Stimulated activated CD8-positive, alpha-beta memory T cell treated with anti-CD3 and anti-CD28 coated beads, Interleukin-15, amount 100 ng/mL, for 48 hours (primary cell): ENCODE measurements at places on chromosomes 16 and 17.

GRCh38 chr16:85872734-85873133 lies 26.2 kb upstream of the IRF8 start:
- DNase-seq: no peak

GRCh38 chr16:86893506-86893905 lies 315.2 kb downstream of the FOXL1 start:
- no peak for DNase-seq

DNA sequence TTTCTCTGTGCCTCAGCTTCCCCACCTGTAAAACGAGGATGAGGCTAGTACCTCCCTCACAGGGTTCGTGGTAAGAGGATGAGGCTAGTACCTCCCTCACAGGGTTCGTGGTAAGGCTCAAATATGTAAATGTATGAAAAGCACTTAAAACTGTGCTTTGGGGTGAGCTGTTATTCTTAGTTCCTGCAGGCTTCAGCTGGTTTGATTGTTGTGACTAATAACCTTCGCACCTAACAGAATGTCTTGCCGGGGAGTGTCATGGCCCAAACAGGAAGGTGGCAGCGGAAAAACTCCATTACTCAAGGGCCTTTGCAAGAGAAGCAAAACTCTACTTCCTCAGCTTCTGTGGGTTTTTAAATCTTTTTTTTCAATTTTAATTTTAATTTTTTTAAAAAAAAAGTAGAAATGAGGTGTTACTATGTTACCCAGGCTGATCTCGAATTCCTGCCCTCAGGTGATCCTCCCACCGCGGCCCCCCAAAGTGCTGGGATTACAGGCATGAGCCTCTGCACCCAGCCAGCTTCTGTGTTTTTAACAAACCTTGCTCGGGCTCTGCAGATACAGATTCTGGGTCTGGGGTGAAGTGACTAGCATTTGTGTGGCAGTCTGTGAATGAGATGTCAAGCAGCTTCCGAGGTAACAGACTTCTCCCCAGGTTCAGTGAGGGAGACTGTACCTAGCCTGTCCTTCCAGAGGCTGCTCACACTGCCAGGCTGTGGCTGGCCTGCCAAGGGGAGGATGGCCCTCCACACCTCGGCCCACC lies 103.0 kb downstream of the RAB11FIP4 start:
- no peak for DNase-seq

DNA sequence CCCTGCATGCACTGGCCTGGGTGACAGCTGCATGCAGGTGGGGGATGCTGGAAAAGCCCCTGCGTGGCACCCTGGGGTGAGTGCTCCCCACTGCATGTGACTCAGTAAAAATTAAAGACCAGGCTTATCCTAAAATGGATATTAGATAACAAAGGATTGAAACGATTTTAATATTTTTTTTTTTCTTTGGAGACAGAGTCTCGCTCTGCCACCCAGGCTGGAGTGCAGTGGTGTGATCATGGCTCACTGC lies 334.9 kb downstream of the C16orf95 start:
- no peak for DNase-seq

GRCh38 chr17:72569148-72569946 lies 448.5 kb downstream of the SOX9 start:
- no peak for DNase-seq

DNA sequence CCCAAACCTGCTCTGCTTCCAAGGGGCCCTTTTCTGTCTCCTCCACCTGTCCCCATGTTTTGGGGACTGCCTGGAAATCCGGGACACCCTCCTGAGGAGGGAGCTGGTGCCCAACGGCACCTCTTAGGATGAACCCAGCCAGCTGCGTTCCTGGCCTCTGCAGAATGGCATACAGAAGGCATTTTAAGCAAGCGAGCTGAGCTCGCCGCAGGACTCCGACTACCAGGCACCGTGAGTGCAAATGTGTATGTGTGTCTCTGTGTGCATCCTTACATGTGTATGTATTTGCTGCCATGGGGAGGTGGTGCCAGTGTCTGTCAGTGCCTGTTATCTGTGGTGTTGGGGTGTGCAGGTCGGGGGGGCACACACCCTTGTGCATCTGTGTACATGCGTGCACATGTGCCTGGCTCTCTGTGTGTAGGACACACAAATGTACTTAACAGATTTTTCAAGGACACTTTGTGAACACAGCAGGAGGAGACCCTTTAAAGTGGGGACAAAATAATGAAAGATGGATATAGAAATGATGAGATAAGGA lies 39.3 kb downstream of the ABAT start:
- no peak for DNase-seq

GRCh38 chr17:42131981-42132432 lies 9.4 kb downstream of the HSPB9 start:
- no peak for DNase-seq

DNA sequence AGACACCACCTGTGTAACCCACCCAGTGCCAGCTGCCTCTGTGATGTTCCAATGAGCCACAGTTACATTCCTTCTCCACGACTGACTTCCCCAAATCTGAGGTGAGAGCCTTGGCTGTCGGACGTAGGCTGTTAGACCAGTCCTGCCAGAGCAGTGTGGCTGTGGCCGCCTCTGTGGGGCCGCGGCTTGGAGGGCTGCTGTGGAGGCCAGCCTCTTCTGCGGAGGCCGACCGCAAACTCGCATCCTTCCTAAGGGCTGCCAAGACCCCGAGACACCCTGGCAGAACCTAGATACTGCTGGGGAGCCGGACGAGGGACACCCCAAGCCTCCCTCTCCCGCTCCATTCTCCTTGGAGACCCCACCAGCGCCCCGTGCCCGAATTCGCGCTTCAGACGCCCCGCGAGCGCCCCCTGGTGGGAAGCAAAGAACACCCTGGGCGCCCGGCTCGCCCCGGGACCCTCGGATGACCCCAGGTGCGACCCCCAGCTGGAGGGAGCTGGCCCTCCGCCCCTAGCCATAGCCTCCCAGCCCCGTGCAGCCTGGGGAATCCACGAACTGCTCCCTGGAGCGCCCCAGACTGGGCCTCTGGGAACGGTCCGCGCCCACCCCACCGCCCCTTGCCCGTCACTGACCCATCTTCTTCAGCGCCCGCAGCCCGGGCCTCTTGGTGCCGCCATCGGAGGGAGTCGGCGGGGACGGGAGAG lies 547 bp downstream of the PLCD3 start:
- DNase-seq: peak; percentile 14

DNA sequence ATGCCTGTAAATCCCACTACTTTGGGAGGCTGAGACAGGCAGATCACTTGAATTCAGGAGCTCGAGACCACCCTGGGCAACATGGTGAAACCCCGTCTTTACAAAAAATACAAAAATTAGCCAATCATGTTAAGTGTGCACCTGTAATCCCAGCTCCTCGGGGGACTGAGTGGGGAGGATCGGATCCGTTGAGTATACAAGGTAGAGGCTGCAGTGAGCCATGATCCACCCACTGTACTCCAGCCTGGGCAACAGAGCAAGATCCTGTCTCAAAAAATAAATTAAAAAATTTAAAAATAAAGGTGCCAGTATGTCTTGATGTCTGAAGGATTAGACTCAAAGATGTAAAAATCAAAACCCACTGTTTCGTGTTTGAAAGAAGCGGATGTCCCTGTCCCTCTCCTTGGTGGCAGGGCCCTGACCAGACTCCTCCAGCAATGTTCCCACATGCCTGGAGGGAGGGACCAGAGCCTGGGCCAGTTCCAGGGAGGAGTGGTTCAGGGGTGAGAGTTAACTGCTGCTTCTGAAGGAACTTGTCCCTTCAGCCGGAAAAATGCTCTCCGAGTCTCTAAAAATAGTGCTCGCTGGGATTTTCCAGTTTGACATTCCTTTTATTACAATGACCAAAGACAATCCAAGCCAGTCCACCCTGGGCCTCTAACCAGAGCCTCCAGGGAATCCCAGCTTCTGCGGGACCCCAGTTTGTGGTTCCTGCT lies 9.4 kb upstream of the CMTM4 start:
- no peak for DNase-seq

DNA sequence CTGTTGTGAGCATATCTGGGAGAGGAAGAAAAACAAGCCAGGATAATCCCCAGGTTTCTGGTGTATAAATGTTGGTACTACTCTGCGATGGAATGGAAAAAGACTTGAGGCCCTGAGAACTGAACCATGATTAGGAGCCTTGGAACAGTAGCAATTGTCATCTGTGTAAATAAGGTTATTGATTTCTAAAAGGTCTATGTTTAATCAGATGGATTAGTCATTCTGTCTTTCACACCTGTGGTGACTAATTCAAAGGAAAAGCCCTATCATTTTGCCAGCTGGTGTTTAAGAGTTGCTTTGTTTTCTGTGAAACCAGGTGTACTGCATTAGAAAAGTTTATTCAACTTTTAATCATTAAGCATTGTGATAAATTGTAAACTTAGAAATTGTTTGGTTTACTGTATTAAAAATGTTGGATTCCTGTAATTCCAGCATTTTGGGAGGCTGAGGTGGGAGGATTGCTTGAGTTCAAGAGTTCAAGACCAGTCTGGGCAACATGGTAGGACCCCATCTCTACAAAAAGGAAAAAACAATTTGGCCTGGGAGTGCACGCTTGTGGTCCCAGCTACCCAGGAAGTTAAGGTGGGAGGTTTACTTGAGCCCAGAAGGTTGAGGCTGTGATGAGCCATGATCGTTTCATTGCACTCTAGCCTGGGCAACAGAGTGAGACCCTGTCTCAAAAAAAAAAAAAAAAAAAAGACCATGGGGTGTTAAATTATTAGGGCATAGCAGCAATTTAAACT lies 29.0 kb upstream of the KPNB1 start:
- DNase-seq: no peak

DNA sequence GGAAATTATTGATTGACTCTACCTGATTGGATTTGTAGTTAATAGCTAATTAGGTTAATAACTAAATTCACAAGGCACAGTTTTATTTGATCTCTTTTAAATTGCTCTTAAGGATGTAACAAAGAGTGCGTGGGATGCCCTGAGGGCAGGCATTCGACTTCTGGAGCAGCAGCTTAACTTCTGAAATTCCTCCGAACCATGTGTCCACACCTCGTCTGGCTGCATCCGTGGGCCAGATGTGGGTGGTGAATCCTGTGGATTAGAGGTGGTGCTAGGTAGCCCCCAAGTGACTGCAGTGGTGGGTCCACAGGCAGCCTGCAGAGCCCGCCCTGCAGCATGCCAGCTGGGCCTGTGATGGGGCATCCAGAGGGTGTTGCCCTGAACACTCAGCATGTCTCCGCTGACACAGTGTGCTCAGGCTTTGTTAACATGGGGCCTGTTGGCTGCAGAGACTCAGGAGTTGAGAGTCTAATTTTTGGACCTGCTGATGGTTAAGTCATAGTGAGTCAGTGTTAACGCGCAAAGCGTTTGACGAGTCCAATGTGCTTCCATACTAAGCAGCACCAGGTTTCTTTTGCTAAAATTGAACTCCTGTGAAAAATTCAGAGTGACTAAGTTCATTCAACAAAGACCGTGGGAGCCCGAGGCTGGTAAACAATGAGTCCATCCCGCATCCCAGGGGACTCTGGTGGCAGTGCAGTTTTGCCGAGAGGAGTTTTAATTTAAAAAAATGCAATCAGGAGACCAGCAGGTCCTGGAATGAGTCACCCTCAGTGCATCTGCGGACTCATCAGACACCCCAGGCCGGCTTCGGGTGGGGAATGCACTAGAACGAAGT lies 3.8 kb upstream of the NPB start:
- DNase-seq: no peak

DNA sequence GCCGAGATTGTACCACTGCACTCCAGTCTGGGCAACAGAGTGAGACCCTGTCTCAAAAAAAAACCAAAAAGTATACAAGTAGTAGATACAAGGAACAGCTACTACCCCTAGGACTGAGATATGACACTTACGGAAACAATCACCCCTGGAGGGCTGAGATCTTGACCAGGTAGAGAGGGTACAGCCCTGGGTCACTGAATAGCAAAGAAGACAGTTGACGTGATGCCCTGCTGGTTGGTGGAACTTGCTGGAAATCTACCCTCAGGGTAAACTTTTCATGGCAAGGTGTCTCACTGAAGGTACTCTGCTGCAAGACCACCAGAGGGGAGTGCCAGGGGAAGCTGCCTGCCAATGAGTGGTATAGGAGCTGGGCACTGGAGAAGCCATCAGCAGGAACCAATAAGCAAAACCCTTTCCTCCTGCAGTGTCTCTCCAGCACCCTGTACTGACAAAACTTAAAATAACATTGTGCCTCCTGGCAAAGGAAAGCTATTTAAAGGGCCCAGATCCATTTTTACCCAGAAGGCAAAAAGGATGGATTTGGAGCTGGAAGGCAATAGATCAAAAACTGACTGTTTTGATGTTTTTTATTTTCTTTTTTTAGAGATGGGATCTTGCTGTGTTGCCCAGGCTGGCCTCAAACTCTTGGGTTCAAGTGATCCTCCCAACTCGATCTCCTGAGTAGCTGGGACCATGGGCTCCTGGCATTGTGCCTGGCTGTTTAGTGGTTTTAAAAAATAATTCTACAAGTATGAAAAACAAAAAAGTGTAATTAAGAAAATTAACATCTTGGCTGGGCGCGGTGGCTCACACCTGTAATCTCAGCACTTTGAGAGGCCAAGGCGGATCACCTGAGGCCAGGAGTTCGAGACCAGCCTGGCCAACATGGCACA lies 11.3 kb upstream of the PDXDC1 start:
- no peak for DNase-seq

DNA sequence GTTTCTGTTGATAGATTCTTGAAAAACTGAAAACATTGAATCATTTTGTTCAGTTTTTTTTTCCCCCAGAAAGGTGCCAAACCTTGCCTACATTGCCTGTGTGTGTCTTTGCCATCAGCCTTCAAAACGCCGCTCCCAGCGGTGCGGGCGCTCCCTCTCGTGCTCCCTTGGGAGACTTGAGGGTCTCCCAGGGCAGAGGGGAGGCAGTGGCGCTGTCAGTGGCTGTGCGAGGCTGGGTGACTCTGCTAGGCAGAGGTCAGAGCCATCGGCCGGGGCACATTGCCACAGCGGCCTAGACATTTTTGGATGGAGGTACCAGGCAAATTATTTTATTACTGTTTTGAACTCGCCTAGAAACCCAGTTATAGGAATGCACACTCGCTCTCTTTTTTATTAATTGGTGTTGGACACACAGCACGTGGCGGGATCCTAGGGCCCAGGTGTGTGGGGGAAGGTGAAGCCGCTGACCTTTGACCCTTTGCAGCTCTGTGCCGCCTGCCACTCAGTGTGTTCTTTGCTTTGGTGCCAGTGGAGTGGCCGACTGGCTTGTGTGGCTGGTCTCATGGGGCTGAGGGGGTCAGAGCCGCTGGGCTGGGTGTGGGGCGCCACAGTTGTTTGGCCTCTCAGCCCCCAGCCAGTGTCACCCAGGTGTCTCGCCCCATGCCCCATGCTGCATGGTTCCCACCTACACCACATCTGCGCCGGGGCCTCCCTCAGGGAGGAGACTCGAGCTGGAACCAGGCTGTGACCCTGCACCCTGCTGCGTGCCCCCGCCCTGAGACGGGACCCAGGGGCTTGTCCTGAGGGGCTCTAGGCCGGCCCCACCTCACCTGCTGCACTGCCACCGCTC lies 115.7 kb downstream of the BANP start:
- no peak for DNase-seq
